T1000 (cell line): ENCODE measurements at places on chromosomes 16 and 17.

DNA sequence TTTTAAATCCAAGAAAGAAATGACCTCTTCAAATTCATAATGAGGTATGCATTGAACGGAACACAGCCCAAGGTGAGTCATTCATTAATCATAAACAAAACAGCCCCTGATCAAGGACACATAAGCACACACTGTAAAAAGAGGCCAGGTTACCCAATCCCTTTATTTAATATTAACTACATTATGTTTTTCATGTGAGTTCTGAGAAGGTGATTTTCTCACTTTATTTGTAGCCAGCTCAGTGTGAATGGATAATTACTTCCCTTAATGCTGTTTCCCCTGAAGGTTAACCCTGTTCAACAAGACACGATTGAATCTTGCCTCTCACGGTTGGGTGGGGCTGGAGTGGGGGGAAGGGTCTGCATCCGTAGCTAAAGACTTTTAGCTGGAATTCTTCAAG lies 257.3 kb upstream of the SALL1 start:
- DNase-seq, result no peak

DNA sequence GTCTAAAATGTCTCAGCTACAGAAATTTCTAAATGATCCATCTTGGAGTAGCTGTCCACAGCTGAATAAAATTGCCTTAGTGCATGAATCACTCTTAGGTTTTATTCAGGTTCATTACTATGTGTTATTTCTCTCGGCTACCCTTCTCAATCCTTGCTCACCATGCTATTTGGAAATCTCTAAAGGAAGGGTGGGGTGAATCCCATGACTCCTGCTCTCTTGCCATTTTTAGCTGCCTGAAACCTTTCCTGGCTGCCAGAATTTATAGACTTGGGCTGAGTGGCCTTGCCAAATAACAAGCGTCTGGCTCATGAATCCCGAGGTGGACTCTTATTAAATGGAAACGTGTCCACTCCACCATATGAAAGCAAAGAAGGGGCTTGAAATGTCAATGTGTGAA lies 936.1 kb upstream of the SOX9 start:
- DNase-seq, result no peak

DNA sequence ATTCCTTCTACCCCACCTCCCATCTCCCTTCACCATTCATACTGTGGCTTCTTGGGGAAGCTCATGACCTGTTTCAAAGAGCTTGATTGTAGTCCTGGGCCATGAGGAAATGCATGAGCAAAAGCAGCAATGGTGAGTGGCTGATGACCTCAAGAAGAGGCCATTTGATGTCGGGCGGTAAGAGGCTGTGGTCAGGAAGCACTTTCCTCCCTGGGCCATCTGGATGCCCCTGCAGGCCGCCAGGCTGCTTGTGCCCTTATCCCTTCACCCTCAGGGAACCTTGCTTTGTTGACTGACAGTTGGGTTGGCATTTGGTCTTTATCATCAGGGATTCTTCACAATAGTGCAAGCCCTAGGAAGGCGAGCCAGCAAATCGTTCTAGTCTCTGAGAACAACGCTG lies 78.3 kb upstream of the TBX2 start:
- DNase-seq, result no peak

- no peak for DNase-seq
Measured at GRCh38 chr16:9854675-9855074, 327.6 kb downstream of the GRIN2A start.

- no peak for DNase-seq
Measured at GRCh38 chr17:50570032-50570431, 9.5 kb downstream of the CACNA1G start.

DNA sequence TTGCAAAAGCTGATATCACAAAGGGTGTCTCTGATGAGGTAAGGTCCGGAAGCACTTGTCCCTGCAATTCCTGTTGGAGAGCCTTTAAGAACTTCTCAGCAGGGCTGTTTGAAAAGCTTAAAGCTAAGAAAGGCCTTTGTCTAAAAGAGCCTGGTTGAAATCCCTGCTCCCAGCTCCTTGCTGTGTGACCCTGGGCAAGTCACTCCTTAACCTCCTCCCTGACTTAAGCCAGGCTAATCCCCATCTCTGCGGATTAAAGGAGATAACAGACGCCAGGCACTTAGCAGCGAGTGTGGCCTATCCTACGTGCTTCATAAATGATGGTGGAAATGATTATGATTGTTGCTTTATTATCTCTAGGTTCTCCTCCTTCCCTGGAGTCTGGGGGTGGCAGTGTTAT lies 368.0 kb upstream of the RBFOX1 start:
- DNase-seq, result no peak

DNA sequence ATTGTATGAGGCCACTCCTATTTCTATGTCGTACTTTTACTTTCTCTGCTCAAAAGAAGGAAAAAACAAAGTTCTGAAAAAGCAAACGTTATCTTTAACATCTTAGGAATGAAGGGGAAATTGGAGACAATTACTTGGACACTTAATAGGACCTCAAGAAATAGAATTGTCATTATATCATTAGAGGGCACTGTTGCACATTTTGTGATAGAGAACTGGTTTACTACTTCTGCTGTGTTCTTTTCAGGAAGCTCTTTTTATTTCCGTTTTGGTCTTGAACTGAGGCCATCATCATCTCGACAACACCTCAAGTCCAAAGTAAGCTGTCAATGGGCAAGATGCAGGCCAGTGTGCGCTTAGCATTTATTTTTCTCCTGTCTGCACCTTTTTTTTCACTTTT lies 14.6 kb downstream of the COG4 start:
- DNase-seq, result no peak

GRCh38 chr17:7038025-7038862 lies 2.4 kb downstream of the SLC16A13 start:
- DNase-seq, result no peak

DNA sequence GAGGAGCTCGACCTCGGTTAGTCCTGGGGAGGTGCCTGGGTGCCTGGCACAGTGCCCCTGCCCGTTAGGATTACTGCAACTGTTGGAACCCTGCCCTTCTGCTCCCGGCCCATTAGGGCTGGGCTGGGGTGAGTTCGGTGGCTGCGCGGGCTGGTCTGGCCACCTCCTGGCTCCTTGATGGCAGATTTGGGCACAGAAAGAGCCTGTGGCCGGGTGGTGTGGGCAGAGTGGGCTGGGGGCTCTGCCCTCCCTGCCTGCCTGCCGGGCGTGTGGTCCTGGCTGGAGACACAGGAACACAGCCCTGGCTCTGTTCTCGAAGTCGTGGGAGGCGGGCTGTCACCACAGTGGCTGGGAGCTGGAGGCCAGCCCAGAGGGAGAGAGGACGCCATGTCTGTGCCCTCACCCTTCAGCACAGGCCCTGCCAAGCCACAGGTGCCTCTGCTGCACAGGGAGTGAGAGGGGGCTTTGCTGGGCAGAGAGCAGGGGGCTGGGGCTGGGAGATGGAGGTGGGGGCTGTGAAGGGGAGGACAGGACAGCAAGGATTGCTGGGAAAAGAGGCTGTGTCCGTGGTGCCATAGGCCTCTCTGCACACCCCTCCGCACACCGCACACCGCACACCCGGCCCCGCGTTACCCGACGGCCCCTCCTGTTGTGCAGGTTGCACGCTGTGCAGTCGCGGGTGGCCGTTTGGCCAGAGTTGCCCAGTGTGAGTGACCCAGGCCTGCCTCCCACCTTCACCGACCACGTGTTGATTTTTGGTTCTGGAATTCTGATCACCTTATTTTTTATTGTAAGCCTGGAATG lies 236.6 kb upstream of the GSE1 start:
- DNase-seq, result no peak

GRCh38 chr17:1965556-1966273 lies 59.4 kb downstream of the RTN4RL1 start:
- DNase-seq, result peak; percentile 72

- DNase-seq, result peak; percentile 51
Measured at GRCh38 chr17:8117980-8118768, at the start of gene ALOXE3. Gene ALOXE3 (minus strand): TSS chr17:8118514. CDS start chr17:8117990, 524 bp downstream.

DNA sequence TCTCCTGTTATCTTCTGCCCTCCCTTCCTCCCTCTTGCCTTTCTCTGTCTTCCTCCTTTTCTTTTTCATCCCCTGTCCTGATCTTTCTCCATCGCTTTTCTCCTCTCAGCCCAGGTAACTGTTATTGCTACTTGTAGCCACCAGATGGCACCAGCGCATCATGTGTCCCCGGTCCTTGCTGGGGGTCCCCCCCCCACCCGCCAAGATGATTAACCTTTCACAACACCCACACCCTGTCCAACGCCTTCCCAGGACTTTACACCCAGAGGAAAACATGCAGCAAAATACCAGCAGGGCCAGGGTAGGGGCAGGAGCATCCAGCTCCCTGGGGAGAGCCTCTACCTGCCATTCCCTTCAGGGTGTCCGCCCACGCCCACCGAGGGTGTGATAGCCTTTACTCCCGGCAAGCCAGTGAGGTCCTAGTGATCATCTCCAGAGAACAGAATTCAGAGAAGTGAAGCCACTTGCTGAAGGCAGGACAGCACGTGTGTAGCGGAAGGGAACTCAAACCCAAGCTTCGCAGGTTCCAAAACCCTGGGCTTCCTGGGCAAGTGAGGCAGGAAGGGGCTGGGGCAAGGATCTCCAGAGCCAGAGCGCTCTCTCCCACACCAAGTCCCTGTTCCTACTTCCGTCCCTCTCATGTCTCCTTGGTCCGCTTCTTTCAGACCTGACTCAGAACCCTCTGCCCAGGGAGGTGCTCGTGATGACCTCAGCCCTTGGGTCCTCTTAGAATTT lies 13.4 kb upstream of the TAC4 start:
- peak; percentile 10 for DNase-seq

DNA sequence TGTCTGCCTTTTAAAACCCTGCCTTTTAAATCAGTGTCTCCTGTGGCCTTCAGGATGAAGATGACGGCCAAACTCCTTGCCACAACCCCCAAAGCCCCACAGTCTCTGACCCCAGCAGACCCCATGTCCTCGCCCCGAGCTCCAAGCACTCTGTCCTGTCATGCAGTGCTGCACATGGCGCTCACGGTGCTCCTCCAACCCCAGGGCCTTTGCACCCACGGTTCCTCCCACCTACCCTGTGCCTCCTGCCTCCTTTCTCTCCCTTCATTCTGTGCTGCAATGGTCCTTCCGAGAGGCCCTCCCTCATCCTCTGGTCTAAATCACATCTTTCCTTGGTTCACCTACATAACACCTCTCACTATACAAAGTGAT lies 235.3 kb downstream of the KATNIP start:
- no peak for DNase-seq

- DNase-seq, result no peak
Measured at GRCh38 chr17:50268743-50269275, 5.5 kb upstream of the TMEM92 start.

- no peak for DNase-seq
Measured at GRCh38 chr17:66943484-66943883, 21.0 kb upstream of the CACNG4 start.

- DNase-seq, result no peak
Measured at GRCh38 chr17:6710317-6710716, 2.9 kb downstream of the SLC13A5 start.

DNA sequence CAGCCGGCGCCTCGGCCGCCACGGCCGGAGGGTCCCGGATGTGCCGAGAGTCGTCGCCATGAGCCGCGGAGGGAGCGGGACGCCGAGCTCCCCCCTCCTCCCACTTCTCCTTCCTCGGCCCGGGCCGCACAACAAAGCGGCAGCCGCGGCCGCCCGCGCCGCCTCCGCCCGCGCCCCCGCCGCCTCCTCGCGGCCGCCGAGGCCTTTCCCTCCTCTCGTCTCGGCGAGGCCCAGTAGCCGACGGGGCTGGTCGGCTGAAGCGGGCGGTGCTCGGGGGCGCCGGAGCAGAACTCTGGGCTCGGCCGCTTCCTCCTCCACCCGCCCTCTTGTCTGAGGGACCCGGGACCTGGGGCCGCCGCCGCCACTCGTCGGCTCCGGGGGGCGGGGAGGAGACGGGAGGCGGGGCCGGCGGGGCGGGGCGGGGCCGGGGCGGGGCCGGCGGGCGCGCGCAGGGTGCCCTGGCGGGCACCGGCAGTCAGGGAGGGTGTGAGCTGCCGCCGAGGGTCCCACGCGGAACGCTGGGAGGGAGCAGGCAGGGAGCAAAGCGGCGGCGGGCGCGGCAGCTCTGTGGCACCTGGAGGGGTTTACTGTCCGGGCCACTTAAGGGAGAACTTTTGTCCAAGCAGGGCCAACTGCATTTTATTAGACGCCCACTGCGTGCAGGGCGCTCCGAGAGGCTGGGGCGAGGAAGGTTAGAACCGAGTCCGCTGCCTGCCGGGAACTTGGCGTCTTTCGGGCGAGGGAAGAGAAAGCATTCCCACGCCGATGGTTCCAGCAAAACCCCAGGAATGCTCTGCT lies at the start of gene SMURF2:
SMURF2 (minus strand) TSS at position 332 of the 798 bp plus-strand sequence. CDS start 427 bp downstream, outside the sequence.
- peak; percentile 74 for DNase-seq

- DNase-seq, result no peak
Measured at GRCh38 chr17:79191270-79191934, 116.8 kb downstream of the ENGASE start.

DNA sequence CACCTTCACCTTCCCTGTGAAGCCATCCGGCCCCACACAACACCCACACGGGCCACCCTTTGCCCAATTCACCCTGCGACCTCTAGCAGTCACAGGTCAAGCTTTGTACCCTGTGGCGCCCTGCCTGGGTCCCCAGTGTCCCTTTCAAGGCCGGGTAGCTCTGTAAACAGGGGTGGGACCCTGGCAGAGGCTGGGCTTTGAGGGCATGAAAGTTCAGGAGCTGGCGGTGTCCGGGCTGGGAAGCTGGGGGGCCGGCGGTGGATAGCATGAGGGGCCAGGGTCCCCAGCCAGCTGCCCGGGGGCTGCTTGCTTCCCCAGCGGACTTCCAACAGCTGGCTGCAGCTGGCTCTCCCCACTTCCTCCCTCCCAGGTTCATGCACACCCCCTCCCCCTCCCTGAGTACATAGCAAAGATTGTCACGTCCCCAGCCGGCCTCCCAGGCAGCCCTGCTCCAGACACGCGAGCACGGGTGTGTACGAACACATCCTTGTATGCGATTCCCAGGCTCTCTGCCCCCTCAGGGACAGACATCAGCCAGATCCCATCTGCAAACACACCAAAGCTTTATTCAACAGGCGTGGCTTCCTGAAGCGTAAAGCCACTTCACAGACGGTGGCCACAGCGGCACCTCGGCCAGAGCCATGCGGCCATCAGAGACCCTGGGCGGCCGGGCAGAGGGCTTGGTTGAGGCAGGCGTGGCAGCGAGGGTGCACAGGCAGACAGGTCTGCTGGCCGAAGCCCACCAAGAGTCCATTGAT lies 8.2 kb downstream of the NTHL1 start:
- DNase-seq, result no peak

GRCh38 chr17:43400943-43401717 lies 2.3 kb downstream of the ARL4D start:
- peak; percentile 40 for DNase-seq

DNA sequence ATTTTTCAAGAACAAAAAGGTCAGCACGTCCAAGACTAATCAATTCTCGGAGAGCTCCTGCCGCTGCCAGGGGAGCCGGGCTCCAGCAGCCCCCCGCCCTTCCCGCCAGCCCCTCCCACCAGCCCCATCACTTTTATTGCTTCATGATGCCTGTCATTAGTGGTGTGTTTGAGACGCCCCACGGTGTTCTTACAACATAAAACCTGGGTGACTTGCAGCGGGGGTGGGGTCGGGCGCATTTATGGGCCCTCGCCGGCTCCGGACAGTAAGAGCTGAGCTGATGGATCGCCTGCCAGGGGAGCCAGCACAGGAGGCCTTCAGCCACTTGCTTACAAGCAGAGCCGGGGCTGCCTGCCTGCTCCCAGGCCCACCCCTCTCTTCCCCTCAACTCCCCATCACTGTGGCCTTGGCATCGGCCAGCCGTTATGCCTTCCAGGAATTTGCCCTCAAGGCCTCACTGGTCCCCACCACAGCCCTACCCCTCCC lies 82.9 kb upstream of the CBX4 start:
- no peak for DNase-seq
